ENCODE measurements at places on chromosomes 4 and X.

- no peak for DNase-seq
Measured at GRCh38 chr4:98166025-98166730, 22.9 kb upstream of the STPG2 start.

- DNase-seq, result no peak
Measured at GRCh38 chrX:125205133-125205917, 114.3 kb upstream of the TEX13C start.

- no peak for DNase-seq
Measured at GRCh38 chr4:30399476-30399875, 320.7 kb upstream of the PCDH7 start.

DNA sequence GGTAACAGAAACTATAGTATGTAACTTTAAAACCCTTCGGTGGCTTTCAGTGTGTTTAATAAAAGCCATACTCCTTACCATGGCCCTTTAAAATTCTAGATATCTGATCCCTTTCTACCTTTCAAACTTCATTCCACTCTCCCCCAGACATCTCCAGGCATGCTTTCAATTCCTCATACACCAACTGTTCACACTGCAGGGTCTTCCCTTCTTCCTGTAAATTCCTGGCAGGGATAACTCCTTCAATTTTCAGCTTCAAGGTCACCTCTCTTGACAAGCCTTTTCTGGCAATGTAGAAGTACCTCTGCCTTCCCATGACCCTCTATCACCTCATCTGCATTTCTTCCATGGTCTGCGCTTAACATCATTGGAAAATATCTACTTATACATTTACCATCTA is 60.8 kb downstream of the WDFY3 start:
- DNase-seq, result no peak

DNA sequence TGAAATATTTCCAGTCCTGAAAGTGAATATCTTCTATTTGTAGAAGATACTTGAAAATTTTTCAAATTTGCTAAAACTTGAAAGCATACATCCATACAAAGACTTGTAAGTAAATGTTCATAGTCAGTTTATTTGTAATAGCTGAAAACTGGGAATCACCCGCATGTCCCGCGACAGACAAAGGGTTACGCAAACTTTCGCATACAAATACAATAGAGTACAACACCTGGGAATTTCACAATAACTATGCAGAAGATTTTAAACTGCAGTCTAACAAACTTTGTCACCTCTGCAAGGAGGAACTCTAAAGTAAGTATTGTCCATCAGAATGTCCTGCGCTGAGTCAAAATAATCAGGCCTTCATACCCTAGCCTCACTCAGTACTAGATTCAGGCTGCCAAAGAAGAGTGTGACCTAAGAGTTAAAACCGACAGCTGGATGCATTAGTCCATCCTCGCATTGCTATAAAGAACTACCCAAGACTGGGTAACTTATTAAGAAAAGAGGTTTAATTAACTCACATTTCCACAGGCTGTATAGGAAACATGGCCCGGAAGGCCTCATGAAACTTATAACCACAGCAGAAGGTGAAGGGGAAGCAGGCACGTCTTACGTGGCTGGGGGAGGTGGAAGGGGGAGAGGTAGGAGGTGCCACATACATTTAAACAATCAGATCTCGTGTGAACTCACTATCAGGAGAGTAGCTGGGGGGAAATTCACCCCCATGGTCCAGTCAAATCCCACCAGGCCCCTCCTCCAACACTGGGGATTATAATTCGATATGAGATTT is 60.4 kb downstream of the MMRN1 start:
- no peak for DNase-seq

GRCh38 chrX:72307646-72308051 is 1.9 kb upstream of the CITED1 start:
- DNase-seq, result no peak

- no peak for DNase-seq
Measured at GRCh38 chr4:164440199-164440598, 313.7 kb upstream of the SMIM31 start.

GRCh38 chr4:33357121-33357520 is 2637.0 kb downstream of the PCDH7 start:
- no peak for DNase-seq

Measured in stimulated activated CD8-positive, alpha-beta memory T cell treated with anti-CD3 and anti-CD28 coated beads, Interleukin-7, amount 100 ng/mL, for 1 hour (primary cell).